Camera-type eye (tissue), 1 donor: ENCODE measurements at places on chromosomes 3 and 15. TPM values are rescaled to one million over a fixed set of nuclear protein-coding genes. Genes with fewer than 3 reads are reported as not detected.

MAP4 gene
- 172 TPM for total RNA-seq

DPPA2 gene
- total RNA-seq = not detected

TADA3 gene
- total RNA-seq = 44.0 TPM

ABTB1 gene
- 41.1 TPM for total RNA-seq

CIB2 gene
- 14.4 TPM for total RNA-seq

FAM81A gene
- total RNA-seq = 4.2 TPM

CMTM7 gene
- total RNA-seq = 6.9 TPM

ROBO2 gene
- total RNA-seq = 132 TPM

TICRR gene
- 2.4 TPM for total RNA-seq

RBPMS2 gene
- total RNA-seq = 0.93 TPM

CCR2 gene
- total RNA-seq = 0.77 TPM

C3orf70 gene
- total RNA-seq = 32.5 TPM

HRG gene
- not detected for total RNA-seq

ARRDC4 gene
- total RNA-seq = 14.1 TPM

TRIM59 gene
- 25.6 TPM for total RNA-seq

TM4SF18 gene
- total RNA-seq = 13.9 TPM

TAGLN3 gene
- 78.5 TPM for total RNA-seq

NEK10 gene
- total RNA-seq = 6.2 TPM

GOLGA6A gene
- 0.49 TPM for total RNA-seq

SEMA3G gene
- total RNA-seq = 9.6 TPM
